Colonic mucosa (tissue), 4 donors: ENCODE measurements at places on chromosomes 4 and X. TPM values are rescaled to one million over a fixed set of nuclear protein-coding genes. Genes with fewer than 3 reads are reported as not detected.

GRCh38 chr4:180617196-180617595 lies 1626.0 kb upstream of the TENM3 start:
- H3K36me3 ChIP-seq, result no peaks in the 10 kb centered on the region
- DNase-seq, result no peak
- no peak overlapping the region for H3K27ac ChIP-seq
- no peaks in the 10 kb centered on the region for H3K27me3 ChIP-seq
- H3K4me3 ChIP-seq, result no peak overlapping the region
- no peaks in the 10 kb centered on the region for H3K4me1 ChIP-seq

DNA sequence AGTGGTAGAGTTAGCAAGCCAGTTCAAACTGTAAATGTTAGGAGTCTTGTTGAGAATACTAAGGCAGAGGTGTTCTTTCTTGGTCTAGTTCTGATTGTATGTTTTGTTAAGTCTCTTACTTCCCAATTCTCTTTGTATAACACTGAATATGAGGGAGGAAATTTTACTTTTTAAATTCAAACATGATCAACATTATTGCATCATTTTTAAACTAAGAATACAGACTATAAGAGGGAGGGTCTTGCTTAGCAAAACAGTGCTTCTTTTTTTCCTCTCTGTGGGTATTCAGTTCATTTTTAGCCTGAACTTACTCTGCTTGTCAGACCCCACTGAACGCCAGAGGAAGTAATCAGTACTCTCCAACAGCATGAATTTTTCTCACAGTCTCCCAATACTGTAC lies 198.0 kb downstream of the GABRG1 start:
- H3K4me3 ChIP-seq, result no peak overlapping the region
- H3K36me3 ChIP-seq, result no peaks in the 10 kb centered on the region
- DNase-seq, result no peak
- H3K4me1 ChIP-seq, result no peaks in the 10 kb centered on the region
- H3K27ac ChIP-seq, result no peak overlapping the region

DNA sequence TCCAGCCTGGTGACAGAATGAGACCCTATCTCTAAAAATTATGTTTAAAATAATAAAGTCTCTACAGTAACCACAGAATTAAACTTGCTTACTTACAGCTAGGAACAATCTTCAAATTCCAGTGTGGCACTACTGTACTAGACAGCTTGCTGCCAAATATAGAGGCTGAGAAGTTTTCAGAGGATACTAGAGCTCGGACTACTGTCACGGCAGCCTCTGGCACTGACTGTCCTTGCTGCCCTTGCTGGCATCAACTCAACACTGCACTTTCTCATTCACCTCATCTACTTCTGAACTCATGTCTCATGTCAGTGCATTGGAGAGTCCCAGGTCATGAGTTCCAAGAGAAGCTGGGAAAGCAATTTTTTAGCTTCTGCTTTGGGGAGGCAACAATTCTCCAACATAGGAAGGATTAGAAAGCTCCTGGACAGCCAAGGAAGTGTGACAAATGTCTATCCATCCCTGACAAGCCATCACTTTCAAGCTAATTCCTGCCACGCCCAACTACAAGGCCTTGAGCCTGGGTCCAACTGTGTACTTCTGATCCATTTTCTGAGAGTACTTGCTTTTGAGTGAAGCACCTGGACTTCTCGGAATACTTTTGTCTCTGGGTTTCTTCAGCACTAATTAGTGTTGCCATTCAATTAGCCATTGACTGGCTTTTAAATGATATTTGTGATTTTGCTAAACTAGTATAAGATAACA lies 98.6 kb upstream of the NR3C2 start:
- no peak overlapping the region for H3K4me3 ChIP-seq
- no peaks in the 10 kb centered on the region for H3K27me3 ChIP-seq
- peaks cover 11% of the 10 kb centered on the region for H3K4me1 ChIP-seq

GRCh38 chrX:723781-724180 lies 93.2 kb downstream of the SHOX start:
- DNase-seq, result no peak
- no peaks in the 10 kb centered on the region for H3K36me3 ChIP-seq
- H3K4me1 ChIP-seq, result no peaks in the 10 kb centered on the region

DNA sequence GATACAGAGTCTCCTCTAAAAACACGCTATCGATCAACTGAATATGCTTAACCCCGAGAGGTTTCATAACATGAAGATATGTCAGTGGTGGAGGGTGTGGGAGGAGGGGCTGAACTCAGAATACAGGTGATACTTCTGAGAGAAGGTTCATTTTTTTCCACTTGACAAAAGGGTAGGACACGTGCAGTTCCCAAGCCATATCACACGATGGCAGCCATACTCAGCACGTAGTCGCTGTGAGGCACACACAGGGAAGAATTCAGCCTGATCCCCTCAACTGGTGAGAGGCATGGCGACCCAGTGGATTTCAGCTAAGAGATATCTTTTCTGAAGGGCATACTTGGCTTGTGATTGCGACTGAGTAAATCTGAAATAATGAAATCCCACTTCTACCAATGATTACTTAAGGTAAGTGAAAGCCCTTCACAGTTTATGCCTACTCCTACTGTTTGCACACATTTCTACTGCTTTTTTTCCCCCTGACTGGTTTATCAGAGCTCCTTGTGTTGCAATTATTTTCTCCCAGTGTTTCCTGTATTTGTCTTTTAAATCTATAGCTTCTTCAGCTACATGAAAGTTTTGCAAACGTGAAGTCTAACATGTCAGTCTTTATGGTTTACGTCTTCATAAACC lies 133.1 kb downstream of the CORIN start:
- no peak overlapping the region for H3K27ac ChIP-seq
- H3K4me3 ChIP-seq, result no peak overlapping the region
- H3K4me1 ChIP-seq, result no peaks in the 10 kb centered on the region
- H3K36me3 ChIP-seq, result no peaks in the 10 kb centered on the region
- no peak for DNase-seq

- no peak for DNase-seq
- no peak overlapping the region for H3K27ac ChIP-seq
- H3K36me3 ChIP-seq, result peaks cover 5% of the 10 kb centered on the region
Measured at GRCh38 chr4:84683064-84683850, 100.3 kb downstream of the CDS1 start.

DNA sequence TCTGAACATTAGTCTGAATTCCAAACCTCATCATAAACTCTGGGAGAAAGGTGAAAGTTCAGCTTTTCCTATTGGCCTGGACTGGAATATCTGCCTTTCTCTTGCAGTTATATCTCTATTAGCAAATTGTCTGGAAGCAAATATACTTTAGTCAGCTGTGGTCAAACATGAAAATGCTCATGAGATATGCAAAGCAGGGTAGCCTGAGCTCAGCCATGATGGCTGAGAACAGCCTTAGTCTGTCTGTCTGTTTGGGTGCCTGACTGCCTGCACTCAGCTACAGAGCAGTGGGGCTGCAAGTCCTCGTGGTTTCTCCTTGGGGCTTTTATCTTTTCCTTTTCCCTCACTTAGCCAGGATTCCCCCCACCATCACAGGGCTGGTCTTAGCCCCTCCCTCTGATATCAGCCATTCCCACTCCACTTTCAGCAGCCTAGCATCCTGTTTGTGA lies 19.5 kb upstream of the PGRMC2 start:
- H3K4me3 ChIP-seq, result no peak overlapping the region
- peaks cover 4% of the 10 kb centered on the region for H3K4me1 ChIP-seq
- no peak for DNase-seq

GRCh38 chrX:85107407-85107806 lies 103.7 kb downstream of the APOOL start:
- no peaks in the 10 kb centered on the region for H3K27me3 ChIP-seq
- H3K36me3 ChIP-seq, result no peaks in the 10 kb centered on the region
- no peak for DNase-seq
- no peaks in the 10 kb centered on the region for H3K4me1 ChIP-seq
- H3K4me3 ChIP-seq, result no peak overlapping the region

GRCh38 chrX:132022198-132022966 lies 720 bp upstream of the STK26 start:
- H3K27ac ChIP-seq, result no peak overlapping the region
- no peaks in the 10 kb centered on the region for H3K4me1 ChIP-seq
- no peaks in the 10 kb centered on the region for H3K36me3 ChIP-seq
- peak; percentile 17 for DNase-seq
- no peaks in the 10 kb centered on the region for H3K27me3 ChIP-seq
- H3K4me3 ChIP-seq, result peak overlapping the region; percentile 49

The FMR1NB gene
- total RNA-seq, result not detected

- H3K4me3 ChIP-seq, result no peak overlapping the region
- H3K4me1 ChIP-seq, result peaks cover 4% of the 10 kb centered on the region
- H3K27me3 ChIP-seq, result no peaks in the 10 kb centered on the region
- H3K27ac ChIP-seq, result no peak overlapping the region
- DNase-seq, result no peak
Measured at GRCh38 chr4:185256446-185256845, 47.0 kb downstream of the SNX25 start.

GRCh38 chr4:159435561-159436023 lies 332.7 kb downstream of the RAPGEF2 start:
- no peak overlapping the region for H3K4me3 ChIP-seq

The FGG gene
- total RNA-seq, result 0.29 TPM

- peaks cover 10% of the 10 kb centered on the region for H3K27me3 ChIP-seq
- no peak overlapping the region for H3K4me3 ChIP-seq
- no peaks in the 10 kb centered on the region for H3K36me3 ChIP-seq
- DNase-seq, result no peak
- no peaks in the 10 kb centered on the region for H3K4me1 ChIP-seq
- H3K27ac ChIP-seq, result no peak overlapping the region
Measured at GRCh38 chrX:13547671-13548070, 21.7 kb upstream of the EGFL6 start.

GRCh38 chr4:11507920-11508319 lies 79.2 kb upstream of the HS3ST1 start:
- no peak overlapping the region for H3K27ac ChIP-seq
- H3K36me3 ChIP-seq, result no peaks in the 10 kb centered on the region
- H3K4me3 ChIP-seq, result no peak overlapping the region
- H3K27me3 ChIP-seq, result no peaks in the 10 kb centered on the region
- DNase-seq, result peak; percentile 41
- H3K4me1 ChIP-seq, result no peaks in the 10 kb centered on the region

The ARHGAP6 gene
- 5.0 TPM for total RNA-seq

DNA sequence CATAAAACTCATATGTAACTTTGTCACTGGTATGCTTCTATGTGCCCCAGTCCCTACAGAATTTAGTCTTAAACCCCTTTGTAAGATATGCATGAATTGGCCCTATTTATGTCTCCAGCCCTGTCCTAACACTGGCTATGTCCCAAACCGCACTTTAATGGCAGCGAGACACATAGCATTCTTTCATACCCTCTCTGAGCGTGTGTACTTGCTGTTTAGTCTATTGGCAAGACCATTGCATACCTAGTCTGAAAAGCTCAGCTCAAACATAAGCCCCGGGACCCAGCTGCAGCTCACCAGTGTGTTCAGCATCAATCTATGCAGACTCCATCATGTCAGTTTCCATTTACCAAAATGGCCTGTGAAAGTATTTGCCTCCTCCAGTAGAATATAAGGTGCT lies 1018.4 kb upstream of the TENM3 start:
- no peaks in the 10 kb centered on the region for H3K4me1 ChIP-seq
- H3K27me3 ChIP-seq, result no peaks in the 10 kb centered on the region
- H3K4me3 ChIP-seq, result no peak overlapping the region
- H3K27ac ChIP-seq, result no peak overlapping the region

GRCh38 chrX:49072712-49073095 lies 1.1 kb downstream of the PRAF2 start:
- H3K4me3 ChIP-seq, result peak overlapping the region; percentile 9
- H3K36me3 ChIP-seq, result no peaks in the 10 kb centered on the region

DNA sequence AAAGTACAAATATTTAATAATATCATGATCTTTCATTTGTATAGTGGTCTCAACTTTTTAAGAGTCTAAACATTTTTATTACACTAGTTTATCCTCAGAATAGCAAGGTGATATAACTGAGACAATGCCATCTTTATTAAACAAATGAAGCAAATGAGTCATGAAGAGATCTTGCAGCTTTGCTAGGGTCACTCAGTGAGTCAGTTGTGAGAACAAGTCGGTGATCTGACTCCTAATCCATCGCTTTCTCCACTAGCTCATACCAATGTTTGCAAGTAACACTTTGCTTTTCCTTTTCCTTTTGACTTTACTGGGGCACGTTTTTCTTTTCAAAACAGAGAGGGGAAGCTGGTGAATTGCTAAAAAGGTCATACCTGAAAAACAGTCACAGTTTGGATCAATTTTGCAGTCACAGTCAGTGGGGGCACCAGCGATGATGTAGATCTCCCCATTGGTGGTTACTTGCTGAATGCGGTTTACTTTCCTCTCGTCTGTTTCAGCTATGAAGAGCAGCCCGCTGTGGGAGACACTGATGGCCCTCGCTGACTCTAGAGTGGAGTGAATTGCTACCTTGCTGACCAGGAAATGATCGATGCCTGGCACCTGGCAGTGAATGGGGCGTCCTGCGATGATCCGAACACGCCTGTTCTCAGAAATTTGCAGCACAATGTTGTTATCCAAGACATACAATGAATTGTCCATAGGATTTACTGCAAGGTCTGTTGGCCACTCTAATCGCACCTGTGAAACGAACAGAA lies 75.7 kb downstream of the SH2D1A start:
- H3K27ac ChIP-seq, result no peak overlapping the region
- no peak overlapping the region for H3K4me3 ChIP-seq
- no peaks in the 10 kb centered on the region for H3K36me3 ChIP-seq
- no peaks in the 10 kb centered on the region for H3K4me1 ChIP-seq
- no peak for DNase-seq
- no peaks in the 10 kb centered on the region for H3K27me3 ChIP-seq
